Adrenal gland (tissue), 19 donors: ENCODE measurements at places on chromosomes 2 and 18.

GRCh38 chr2:56170504-56170903 is 13.3 kb upstream of the CCDC85A start:
- DNase-seq: no peak

GRCh38 chr2:10370390-10370789 is 67.7 kb downstream of the HPCAL1 start:
- DNase-seq: no peak

DNA sequence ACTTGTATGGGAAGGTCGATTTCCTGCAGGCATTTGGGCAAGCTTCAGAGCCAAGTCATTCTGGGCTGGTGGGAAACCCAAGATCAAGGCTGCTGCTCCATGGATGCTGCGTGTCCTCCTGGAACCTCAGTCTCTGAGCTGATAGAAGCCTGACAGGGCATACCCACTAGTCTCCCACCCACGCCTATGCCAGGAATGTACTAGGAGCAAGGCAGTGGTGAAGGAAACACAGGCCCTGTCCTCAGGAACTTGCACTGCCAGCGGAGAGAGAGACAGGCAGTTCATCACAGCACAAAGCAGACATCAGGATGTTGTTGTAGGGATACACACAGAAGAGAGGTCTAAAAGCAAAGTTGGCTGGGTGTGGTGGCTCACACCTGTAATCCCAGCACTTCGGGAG is 84.2 kb downstream of the PLB1 start:
- DNase-seq: no peak

DNA sequence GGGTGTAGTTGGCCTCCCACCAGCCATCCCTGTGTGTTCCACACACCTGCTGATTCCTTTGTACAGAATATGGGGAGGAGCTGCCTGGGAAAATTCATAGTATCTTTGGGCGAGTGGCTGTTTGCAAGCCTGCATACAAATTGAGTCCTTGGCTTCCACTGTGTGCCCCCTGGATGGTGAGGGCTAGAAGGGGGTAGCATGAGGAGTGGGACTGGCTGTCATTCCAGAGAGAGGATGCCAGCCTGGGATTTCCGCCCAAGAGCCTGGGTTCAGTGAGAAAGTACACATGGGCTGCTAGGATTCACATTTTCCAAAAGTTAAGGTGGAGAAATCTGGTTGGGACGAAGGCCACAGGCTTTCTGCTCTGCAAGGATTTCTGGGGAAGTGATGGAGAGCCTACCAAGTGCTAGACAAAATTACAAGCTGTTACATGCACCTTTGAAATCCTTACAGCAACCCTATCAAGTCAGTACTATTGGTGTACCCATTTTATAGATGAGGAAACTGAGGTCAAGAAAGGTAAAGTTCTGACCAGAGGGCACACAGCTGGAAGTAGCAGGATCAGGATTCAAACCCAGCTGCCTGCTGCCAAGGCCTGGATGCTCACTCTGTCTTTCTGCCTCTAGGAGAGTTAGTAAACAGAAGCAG is 606 bp upstream of the TOGARAM2 start:
- DNase-seq: no peak

DNA sequence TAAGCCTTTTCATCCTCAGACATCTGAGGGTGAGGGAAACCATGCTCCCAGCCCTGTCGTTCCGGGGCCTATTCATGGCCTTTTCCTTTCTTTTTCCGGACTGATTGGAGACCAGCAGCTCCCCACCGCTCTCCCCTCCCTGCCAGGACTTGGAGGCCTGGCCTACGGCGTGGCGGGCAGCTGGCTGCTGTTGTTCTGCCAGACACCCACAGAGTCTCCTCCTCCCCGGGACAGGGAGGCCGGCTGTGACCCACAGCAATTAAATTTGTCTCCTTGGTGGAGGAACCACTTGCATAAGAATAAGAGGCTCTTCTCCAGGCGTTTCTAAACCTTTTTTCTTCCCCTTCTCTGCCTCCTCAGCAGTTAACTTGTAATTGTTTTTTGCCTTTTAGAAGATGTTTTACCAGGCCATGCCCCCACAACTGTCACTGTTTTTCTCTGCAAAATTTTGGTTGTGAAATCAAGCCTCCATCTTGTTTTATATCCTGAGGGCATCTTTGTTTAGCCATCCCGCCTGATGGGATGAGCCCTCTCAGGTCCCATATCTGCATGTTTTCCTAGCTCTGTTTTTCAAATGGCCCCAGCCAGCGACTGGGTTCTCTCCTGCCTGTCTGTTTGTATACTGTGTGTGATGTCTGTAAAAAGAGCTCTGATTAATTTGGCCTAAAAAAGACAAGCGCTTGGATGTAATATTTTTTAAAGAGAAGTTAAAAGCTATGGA is 1060.0 kb upstream of the DDX18 start:
- DNase-seq: no peak

- no peak for DNase-seq
Measured at GRCh38 chr2:98908931-98909316, 27.1 kb downstream of the CRACDL start.

- DNase-seq: no peak
Measured at GRCh38 chr2:123816928-123817327, 208.2 kb upstream of the CNTNAP5 start.

DNA sequence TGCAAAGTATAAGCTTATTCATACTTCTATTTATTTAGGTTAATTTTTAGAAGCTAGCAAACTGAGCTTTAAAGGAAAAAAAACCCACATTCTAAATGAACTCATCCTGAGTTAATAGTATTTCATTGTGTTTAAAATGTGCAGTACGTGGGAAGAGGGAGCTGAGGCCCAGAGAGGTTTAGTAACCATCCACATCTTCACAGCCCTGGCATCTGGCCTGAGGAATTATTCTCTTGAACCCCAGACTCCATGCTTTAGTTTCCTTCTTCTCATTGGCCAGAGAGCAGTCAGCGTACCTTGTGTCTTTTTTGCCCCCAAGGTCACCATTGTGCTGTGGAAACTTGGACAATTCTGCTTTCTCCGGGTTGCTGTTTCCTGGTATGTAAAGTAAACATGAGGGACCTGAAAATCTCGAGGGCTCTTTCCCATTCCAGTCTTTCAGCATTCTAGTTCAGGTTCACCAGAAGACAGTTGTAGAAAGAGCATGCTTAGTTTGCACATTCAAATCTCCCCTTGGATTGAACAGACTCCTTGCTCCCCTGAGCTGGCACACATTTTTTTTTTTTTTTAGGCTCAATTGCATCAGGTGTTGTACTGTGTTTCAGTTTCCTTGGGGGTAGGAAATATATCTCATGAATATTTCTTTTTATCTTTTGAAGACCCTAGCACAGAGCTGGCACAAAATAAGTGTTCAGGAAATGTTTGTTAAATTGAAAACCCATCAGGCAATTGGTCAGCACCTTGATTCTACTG is 81.4 kb downstream of the MYCN start:
- no peak for DNase-seq

GRCh38 chr2:148049284-148049683 is 28.4 kb downstream of the MBD5 start:
- DNase-seq: no peak

- no peak for DNase-seq
Measured at GRCh38 chr2:113175736-113176695, 2.2 kb downstream of the PSD4 start.

GRCh38 chr2:15223887-15224286 is 337.2 kb downstream of the NBAS start:
- no peak for DNase-seq

DNA sequence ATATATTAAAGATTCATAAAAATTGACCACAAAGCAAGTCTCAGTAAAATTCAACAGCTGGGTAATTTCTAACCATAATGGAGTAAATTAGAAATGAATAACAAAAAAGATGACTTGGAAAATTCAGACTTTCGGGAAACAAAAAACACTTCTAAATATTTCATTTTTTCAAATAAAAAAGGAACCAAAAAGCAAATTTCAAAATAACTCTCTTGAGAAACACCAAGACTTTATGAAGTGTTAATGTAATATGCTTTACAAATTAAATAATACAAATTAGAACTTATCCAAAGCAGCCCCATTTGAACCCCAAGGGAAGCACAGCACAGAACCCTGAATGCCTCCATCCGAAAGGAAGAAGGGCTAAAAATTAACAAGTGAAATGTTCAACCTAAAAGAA is 175.9 kb downstream of the HDAC4 start:
- no peak for DNase-seq

DNA sequence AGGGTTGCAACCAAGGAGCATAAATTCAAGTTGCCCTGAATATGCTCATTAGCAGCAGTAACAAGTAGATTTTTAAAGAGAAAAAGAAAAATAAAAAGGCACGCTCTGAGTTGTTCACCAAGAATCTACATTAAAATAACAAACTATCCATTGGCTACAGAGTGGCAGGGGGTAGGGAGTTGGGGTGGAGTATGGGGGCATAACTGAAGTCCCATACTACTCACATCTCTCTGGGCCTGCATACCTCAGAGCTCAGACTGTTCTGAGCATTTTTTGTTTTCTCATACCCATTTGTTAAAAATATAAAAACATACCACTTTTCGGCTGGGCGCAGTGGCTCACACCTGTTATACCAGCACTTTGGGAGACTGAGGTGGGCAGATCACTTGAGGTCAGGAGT is 31.4 kb downstream of the ORC4 start:
- no peak for DNase-seq

DNA sequence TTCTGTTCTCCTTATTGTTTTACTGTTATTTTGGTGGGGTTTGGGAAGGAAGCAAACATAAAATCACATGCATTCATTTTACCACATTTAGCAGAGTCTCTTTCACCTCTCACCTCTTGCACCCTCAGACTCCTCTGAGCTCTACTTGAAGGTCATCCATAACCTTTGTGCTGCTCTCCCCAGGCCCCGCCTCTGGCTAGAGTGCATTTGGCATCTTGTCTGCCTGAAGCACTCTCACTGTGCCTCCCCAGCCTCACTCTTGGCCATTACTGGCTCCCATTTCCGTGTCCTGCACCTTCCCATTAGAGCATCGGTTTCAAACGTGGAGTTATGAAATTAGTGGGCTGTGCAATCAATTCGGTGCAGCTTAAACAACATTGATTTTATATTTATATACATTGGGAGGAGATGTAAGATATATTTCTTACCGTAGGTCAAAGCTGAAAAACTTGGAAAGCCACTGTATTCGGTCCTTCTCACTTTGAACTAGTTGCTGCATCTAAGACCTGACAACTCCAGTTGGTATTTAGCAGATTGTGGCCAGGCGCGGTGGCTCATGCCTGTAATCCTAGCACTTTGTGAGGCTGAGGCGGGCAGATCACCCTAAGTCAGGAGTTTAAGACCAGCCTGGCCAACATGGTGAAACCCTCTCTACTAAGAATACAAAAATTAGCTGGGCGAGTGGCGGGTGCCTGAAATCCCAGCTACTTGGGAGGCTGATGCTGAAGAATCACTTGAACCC is 6.9 kb upstream of the ZFAND2B start:
- no peak for DNase-seq

GRCh38 chr2:69667805-69668382 is 24.4 kb upstream of the AAK1 start:
- DNase-seq: no peak

GRCh38 chr18:63131106-63131958 is 188.2 kb downstream of the BCL2 start:
- peak; percentile 48 for DNase-seq

DNA sequence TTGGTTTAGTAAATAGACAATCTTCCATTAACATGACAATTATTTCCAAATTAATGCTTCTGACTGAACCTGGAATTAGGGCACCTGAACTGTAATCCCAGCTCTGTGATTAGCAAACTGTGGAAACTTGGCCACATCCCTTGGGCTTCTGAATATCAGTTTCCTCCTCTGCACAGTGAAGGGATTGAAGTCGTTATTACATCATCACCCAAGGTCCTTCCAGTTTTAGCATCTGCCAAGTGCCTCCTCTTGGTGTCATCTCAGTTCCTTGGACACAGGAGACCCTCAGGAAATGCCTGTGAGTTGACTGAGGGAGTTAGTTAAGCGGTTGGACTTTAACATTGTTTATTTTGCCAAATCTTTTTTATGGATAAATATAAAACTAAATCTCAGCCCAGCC is 64.8 kb downstream of the MOGAT1 start:
- no peak for DNase-seq
